ENCODE measurements at places on chromosomes 7 and 10.
A peak's percentile ranks its signal among the peaks of the same experiment; 100 is the strongest.

DNA sequence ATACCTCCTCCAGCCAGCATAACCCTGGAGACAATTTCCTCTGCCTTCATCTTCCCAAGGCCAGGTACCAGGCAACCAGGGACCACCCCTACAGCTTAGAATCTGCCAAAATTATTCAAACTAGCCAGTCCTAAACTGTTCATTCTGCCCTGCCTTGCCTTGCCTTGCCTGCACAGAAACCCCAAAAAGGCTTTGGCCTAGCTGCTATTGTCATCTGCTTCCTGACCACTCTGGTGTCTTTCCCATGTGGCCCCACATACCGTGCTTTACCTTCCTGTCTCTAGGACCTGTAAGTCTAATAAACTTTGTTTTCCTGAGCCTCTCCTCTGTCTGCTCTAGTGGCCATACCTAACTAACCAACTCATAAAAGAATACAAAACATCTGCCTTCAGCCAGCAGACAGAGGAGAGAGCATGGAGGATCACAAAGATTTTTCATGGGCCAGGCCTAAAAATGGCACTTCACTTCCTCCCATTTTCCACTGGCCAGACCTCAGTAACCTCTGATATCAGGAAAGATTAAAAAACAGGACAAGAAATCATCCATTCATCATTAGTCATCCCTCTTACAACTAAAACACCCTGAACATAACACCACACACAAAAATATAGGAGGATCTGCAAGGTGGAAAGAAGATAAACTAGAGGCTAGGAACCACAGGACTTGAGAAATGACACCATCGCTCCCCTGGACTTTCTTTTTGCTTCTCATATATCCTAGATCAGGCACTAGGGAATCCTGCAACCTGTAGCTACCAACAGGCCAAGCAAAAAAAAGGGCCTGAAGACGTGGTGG lies 51.5 kb downstream of the IMMP2L start:
- DNase-seq = no peak

DNA sequence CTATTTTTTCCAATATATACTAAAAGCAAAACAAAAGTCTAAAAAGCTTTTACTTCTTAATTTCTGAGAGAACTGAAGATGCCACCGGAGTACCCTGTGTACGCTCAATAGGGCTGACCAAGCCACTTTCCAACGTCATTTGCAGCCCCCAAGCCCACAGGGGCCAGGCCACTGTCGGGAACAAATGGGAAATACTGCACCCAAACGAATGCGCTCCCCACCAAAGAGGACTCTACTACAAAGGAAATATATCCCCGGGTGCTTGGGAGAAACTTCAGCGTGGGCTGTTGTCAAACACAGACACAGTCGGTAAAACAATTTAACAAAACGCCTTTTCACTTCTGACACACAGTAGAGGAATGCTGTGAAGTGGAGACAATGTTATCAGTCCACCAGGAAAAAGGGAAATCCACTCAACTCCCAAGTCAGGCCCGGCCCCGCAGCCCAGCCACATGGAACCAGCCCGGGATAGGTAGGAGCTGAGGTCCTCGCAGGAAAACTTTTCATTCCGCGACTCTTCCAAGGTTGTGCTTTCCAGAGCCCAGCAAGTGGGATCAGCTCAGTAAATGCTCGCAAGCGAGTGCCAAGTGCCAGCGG lies 1.4 kb downstream of the PARD3 start:
- no peak for DNase-seq

GRCh38 chr7:129714514-129715063 lies 103.1 kb downstream of the NRF1 start:
- no peak for DNase-seq

- peak; percentile 25 for DNase-seq
These were observed 90.5 kb downstream of the PLXNA4 start for GRCh38 chr7:132485600-132486273.

- no peak for DNase-seq
These were observed 35.2 kb upstream of the GDF10 start for GRCh38 chr10:47264797-47265281.

- no peak for DNase-seq
These were observed 90.8 kb downstream of the CHN2 start for GRCh38 chr7:29285444-29285793.

- DNase-seq = no peak
These were observed 273.1 kb upstream of the PITRM1 start for GRCh38 chr10:3445648-3446047.

DNA sequence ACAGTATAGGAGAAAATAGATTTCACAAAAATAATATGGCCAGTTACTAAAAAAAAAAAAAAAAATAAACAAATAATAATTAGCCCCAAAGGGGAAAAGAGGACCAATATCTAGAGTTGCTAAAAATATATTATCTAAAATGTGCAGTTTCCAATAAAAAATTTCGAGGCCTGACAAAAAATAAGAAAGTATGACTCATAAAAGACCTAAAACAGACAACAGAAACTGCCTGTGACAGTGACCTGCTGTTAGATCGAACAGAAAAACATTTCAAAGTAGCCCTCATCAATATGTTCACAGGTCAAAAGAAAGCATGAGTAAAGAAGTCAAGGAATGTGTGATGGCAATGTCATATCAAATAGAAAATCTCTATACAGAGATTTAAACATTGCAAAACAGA lies 11.8 kb upstream of the TSPAN12 start:
- no peak for DNase-seq

DNA sequence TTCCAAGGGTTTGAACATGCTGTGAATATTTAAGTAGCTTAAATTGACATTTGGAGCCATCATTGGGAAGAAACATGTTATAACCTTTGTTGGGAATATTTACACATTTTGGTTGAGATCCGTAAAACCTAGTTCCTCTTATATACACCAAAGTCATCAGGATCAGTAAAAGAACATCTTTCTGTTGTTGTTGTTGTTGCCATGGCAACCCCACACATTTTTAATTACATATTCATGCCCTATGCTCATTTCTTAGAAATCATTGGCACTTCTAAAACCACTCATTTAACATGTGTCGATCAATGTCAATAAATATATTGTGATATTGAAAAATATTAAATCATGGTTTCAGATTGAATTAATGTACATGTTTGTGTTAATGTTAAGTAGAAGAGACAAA lies 122.6 kb downstream of the POU6F2 start:
- DNase-seq = no peak

GRCh38 chr7:54037873-54038272 lies 504.3 kb upstream of the VSTM2A start:
- no peak for DNase-seq

DNA sequence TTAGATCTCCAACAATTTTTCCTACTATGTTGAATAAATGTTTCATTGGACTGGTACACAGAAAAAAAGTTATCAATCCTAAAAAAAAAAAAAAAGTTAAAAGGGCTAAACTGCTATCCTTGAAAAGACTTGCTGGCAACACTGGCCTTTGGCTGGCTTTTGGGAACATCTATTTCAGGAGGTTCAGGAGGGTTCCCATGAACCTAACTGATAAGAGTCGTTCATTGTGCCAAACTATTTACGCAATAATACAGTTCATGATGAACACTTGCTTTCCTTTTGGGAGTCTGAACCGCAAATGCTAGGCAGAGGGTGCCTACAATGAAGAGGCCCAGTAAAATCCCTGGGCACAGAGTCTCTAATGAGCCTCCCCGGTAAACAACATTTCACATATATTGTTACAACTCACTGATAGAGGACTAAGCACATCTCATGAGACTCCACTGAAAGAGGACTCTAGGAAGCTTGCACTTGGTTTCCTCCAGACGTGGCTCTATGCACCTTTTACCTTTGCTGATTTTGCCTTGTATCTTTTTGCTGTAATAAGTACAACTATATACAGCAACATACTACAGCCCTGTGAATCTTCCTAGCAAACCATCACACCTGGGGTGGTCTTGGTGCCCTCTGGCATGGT lies 45.0 kb downstream of the ZFAND4 start:
- DNase-seq = no peak

DNA sequence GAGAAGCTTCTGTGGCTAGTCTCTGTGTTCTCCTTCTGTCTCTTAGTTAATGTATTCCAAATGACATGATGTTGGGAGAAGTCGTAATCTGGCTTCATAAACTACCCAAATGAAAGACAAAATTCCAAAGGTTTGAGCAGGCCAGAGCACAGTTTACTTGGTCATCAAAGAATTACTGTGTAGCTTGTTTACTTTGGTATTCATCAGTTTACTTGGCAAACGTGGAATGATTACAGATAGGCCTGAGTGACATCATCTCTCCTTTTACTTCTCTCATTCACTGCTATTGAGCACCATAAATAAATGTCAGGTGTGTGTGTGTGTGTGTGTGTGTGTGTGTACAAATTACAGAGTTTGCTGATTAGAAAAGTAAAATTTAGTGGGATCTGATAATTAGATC lies 327.3 kb downstream of the PHTF2 start:
- DNase-seq = no peak

DNA sequence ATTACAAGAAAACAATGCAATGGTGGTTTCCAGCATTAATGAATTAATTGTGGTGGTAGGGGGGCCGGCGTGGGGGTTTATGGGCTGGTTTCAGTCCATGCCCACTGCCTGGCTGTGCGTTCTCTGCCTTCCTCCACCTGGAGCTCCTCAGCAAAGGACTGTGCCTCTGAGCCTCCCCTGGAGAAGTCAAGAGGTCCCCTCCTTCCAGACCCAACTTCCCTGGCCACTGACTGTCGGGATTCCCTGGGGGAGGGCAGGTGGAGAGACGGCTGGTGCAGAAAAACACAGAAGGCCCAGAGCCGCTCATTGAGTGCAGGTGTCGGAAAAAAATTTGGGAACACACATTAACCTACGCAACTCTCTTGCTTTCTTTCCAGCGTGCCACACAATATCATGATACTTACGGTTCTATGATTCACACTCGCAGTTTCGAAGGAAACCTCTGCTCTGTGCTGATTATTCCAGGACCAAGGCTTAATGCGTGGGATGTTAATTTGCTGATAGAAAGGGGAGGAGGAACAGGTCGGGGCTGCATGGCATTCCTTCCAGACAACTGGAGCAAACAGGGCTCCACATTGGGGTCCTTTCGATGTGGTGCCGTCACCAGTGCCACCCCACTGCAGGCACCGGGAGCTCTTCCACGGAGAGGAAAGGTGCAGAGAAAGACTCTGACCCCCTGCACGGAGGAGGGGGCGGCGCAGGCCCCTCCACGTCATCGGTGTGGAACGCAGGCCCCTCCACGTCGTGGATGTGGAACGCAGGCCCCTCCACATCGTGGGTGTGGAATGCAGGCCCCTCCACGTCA lies 506.7 kb downstream of the DNAJB6 start:
- no peak for DNase-seq

DNA sequence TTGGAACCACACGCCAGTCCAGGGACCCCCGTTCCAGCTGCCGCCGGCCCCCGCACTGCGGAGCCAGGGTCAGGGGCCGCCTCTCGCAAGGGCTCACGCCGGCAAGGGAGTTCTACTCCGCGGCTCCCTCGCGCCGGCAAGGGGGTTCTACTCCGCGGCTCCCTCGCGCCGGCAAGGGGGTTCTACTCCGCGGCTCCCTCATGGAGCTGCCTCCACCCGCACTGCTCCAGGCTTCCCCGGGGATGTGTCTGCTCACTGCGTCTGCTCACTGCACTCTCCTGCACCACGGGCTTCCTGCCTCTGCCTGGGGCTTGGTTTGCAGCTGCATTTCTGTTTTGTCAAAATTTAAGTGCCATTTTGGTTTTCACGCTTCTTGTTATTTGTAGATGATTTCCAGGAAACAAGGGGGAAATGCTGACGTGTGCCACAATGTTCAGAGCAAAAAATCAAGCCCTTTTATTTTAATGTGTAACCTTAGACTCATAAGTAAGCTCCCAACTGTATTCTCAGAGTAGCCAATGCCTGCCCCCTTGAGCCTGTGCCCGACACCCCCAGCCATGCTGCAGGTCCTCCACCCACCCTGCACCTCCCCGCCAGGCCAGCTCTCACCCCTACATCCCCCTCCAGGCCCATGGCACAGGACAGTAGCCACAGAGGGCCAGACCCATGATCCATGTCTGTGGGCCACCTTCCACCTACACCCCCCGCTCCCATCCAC lies 246.2 kb downstream of the MAD1L1 start:
- no peak for DNase-seq

GRCh38 chr7:81155654-81156373 lies 237.0 kb upstream of the SEMA3C start:
- DNase-seq = no peak

DNA sequence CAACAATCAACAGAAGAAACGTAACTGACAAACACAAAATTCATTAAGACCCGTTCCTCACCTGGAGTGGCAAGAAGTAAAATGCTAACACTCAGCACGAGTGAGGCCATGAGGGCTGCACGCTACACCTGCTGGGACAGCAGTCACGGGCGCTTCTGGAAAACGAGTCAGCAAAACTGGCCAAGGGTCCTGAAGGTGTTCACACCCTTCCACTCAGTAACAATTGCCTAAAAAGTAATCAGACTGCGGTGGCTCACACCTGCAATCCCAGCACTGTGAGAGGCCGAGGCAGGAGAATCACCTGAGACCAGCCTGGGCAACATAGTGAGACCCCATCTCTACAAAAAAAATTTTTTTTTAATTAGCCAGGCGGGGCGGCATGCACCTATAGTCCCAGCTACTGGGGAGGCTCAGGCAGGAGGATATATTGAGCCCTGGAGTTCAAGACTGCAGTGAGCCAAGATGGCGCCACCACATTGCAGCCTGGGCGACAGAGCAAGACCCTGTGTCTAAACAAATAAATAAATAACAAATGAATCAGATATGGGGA lies 199.1 kb downstream of the MAD1L1 start:
- DNase-seq = no peak

DNA sequence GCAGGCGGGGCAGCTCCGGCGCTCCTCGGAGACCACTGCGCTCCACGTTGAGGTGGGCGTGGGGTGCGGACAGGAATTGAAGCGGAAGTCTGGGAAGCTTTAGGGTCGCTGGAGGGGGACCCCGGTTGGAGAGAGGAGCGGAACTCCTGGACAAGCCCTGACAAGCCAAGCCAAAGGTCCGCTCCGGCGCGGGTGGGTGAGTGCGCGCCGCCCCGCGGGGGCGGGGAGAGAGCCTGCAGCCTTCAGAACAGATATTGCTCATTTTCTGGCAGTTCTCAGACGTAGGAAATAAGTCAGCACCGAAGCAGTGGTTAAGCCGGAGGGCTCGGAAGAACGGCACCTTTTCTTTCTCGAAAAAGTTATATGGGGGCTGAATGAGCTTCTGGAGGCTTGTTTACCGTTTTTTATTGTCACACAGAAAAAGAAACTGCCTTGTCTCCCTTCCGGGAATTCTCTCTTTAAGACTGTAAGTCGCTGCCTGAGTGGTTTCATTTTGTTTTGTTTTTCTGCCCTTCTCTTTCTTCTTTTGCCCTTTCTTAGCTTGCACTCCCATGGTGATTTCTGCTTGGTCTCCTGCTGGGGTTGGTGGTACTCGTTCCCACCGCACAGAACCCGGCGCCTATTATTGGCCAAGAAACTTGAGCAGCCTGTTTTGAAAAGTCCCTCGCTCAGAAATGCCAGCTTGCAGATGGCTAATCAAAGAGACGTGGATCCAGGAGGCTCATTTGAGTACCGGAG lies 732 bp downstream of the FAS start:
- peak; percentile 38 for DNase-seq
